ENCODE measurements at places on chromosomes 1 and 21.

DNA sequence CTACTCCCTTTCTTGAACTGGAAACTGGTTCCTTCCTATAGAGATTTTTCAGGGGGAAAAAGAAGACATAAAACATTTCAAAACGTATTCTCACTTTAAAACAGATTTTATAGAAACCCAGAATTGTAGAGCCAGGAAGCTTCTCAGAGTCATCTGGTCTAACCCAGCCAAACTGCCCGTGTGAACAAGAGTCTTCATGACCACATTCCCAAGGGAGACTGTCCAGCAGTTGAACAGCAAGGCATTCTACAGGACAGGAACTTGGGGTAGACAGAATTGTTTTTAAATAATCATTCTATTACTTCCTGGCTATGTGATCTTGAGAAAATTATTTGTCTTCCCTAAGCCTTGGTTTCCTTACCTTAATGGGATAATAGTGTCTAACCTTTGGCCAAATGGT lies 163.5 kb upstream of the IVNS1ABP start:
- no peak for DNase-seq

- no peak for DNase-seq
Measured at GRCh38 chr21:42089093-42089631, 18.0 kb downstream of the UMODL1 start.

DNA sequence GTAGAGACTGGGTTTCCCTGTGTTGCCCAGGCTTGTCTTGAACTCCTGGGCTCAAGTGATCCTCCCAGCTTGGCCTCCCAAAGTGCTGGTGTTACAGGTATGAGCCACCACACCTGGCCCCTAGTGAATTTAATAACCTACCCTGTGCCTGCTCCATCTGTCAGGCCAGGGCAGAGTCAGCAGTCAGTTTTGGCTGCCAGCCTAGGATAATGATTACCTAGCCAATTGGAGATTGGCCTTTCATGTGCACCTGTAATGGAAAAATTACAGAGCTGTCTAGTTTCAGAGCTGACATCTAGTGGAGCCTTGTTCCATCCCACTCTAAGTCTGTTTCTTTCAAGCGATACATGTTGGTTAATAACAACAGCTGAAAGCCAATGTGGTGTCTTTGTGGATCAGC lies 92.0 kb downstream of the DIRAS3 start:
- DNase-seq, result no peak

DNA sequence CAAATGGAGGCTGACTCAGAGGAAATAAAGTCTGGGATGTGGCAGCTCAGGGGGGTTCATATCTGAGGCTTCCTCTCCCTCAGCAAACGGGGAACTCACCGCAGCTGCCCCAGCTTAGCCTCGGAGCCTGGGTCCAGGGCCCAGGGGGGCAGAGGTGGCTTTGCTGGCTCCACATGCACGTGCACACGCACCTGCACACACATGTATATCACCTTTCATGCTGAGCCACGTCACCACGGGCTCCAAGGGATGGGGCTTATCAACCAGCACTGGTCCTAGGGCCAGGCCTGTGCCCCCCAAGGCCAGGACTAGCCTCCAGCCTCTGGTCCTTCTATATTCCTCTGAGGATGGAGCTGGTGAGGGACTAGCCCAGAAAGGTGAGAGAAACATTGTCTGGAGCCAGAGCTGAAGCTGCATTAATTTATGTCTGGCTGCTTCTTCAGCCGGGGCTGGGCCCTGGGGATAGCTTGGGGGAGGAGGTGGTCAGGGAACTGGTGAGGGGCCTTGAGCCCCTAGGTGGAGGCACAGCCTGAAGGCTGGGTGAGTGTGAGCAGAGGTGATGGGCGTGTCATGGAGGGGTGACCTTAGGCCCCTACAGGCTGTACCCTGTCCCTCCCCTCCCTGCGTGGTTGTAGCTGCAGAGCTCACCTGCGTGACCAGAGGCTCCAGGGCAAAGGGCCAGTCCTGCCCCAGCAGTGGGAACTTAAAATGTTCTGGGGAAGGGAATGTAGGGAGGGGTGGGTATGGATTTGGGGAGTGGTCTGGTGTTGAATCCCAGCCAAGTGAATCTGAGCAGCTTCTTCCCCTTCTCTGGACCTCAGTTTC lies 520.8 kb downstream of the PTPRU start:
- no peak for DNase-seq

GRCh38 chr1:150994248-150994647 lies 12.2 kb downstream of the ANXA9 start:
- no peak for DNase-seq

GRCh38 chr1:36351227-36351977 lies 28.0 kb upstream of the EVA1B start:
- DNase-seq, result no peak

DNA sequence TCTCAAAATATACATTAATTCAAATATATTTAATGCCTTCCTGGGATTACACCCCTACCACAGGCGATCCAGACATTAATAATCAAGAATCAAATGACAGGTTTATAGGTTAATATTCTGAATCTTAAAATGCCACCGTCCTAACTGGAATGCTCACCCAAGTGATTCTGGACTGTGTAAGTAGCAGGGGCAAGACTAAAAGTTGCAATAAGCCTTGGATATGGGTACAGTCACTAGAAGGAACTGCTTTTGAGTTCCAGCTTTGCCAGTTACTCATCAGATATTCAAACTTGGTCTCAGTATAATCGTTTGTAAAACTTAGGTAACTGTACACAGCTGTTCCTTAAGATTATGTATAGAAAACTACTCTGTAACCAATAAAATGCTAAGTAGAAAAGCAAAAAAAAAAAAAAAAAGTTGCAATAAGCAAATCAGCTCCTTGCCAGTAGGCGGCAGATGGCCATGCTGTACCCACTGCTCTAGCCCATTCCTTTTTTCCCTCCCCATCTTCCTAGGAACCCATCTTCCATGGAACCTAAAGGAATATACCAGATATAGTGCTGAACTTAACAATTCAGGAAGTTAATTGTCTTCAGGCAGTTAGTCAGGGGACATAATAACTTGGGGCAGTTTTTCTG lies 10.5 kb downstream of the RO60 start:
- no peak for DNase-seq

GRCh38 chr21:42471206-42471605 lies 24.8 kb downstream of the RSPH1 start:
- DNase-seq, result no peak

DNA sequence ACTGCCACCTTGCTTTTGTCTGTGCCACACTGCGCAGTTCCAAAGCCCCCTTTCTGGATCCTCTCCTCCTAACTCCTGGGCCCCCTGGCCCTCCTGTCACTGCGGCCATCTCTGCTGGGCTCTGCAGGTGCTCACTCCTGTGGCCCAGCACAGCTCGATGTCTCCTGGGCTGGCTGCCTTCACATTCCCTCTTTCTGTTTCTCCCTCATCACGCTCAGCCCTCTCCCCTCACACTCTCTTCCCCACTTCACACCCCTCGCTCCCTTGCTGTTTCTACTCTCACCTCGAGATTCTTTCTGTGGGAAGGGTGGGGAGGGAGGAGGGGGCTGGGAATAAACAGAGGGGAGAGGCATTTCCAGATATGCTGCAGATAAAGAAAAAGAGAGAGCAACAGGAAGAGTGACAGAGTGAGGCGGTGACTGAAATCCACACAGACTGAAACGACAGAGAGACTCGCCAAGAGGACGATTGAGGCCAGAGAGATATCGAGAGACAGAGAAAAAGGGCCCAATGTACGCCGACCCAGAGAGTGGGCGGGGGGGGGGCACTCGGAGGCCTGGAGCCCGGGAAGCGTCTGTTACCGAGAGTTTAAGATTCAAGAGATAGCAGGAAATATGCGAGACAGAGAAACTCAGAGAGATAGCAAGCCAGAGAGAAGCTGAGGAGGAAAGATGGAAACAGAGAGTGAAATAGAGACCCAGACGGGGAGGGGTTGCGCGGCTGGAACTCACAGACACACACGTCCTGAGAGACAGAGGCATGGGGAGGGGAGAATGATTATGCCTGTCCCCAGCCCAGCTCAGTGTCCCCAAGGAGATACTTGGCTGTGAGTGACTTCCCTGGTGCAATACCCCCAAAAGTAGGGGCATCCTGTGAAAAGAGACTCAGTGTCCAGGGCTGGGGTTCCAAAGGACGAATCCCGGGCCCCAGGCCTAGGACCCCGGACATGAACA lies 666 bp downstream of the CSF3R start:
- no peak for DNase-seq

GRCh38 chr21:33657124-33657820 lies 15.0 kb downstream of the ITSN1 start:
- no peak for DNase-seq

DNA sequence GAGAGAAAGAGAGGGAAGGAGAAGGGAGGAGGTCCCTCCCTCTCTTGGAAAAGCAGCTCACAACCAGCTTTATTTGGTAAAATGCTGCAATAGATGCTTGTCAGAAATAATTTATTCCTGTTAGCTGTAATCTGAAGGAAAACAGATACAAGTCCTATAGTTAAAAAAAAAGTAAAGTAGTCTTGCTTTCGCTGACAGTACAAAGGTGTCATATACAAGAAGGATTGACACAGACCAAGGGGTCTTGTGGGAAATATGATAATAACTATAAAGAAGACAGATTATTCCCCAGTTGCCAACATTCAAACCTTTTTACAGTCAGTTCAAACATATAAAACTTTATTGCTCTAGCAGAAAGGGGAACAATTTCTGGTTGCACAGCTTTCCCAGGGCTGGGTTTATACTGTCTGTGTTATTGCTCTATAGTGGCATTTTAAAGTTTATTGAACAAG lies 145.0 kb downstream of the PBX1 start:
- DNase-seq, result no peak

DNA sequence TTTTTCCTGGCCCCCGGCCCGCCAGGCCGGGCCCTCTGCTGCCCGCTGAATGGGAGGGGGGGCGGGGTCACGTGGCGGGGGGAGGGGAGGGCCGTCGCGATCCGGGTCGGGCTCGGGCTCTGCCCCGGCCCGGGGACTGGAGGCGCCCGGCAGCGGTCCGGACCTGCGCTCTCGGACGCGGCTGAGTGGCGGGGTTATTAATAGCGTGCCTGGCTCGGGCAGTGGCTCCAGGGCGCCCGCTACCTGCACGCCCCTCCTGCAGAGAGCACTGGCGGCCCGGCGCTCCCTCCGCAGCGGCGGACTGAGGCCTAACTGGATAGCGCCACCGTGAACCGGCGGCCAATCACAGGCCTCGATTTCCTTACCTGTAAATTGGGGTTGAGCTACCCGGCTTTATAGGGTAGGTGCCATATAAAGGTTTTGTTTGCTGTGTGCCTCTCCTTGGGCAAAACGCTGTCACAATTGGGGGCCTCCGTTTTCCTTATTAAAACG lies 28.1 kb downstream of the AHDC1 start:
- no peak for DNase-seq
